Calu3 (cell line): ENCODE measurements at places on chromosomes 6 and 20. TPM values are rescaled to one million over a fixed set of nuclear protein-coding genes. Genes with fewer than 3 reads are reported as not detected.
A peak's percentile ranks its signal among the peaks of the same experiment; 100 is the strongest.

GRCh38 chr6:40887079-40887791 is 151.8 kb downstream of the UNC5CL start:
- no peak overlapping the region for H3K4me3 ChIP-seq
- peaks cover 10% of the 10 kb centered on the region for H3K4me1 ChIP-seq
- no peak overlapping the region for H3K27ac ChIP-seq
- DNase-seq, result no peak

DNA sequence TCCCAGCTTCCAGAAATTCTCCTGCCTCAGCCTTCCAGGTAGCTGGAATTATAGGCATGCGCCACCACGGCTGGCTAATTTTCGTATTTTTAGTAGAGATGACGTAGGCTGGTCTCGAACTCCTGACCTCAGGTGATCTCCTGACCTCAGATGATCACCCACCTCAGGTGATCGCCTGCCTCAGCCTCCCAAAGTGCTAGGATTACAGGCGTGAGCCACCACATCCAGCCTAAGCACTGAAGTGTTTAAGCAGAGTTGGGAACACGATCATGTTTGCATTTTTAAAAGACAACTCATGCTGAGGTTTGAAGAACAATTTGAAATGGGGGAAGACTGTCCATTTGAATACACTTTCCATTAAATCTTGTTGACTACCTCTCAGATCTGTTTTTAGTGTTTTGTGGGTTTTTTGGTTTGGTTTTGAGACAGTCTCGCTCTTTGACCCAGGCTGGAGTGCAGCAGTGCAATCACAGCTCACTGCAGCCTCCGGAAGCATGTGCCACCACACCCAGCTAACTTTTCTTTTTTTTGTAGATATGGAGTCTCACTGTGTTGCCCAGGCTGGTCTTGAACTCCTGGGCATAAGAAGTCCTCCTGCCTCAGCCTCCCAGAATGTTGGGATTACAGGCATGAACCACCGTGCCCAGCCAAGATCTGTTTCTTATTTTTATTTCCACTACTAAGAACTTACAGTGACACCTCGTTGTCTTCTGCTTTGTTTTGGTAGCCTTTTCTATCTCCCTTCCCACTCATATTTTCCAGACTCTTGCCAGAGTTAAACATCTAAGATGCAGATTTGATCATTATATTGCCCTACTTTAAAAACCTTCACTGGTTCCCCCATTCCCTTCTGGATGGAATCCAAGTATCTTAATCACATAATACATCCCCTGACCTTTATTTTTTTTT is 5.5 kb downstream of the CASP8AP2 start:
- no peak for DNase-seq
- peaks cover 12% of the 10 kb centered on the region for H3K4me1 ChIP-seq
- no peak overlapping the region for H3K4me3 ChIP-seq
- H3K27me3 ChIP-seq, result no peaks in the 10 kb centered on the region

DNA sequence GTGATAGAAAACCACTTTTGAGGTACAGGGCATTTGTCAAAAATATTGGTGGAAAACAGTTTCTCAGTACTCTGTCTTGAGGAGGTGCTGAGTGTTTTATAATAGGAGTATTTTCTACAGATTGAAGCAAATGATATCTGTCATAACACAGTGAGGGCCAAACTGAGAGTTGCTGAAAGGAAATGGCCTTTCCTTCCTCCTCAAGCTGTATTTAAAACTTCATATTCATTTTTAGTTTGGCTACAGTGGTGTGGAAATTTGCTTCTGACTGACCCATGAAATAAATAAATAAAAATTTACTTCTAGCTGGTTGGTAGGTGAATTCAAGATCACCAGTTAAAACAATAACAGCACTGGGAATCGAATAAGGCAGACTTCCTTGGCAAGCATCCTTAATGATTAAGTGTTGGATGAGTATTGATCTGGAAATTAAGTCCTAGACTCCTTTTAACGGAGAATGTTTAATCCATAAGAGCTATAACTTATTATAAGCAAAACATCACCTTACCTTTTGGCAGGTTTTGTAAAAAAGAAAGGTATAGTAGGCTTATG is 828.6 kb upstream of the CITED2 start:
- DNase-seq, result no peak
- no peak overlapping the region for H3K4me3 ChIP-seq
- H3K36me3 ChIP-seq, result no peaks in the 10 kb centered on the region
- H3K27ac ChIP-seq, result no peak overlapping the region

GRCh38 chr6:45655745-45656476 is 278.2 kb upstream of the SUPT3H start:
- no peak overlapping the region for H3K4me3 ChIP-seq
- peaks cover 14% of the 10 kb centered on the region for H3K4me1 ChIP-seq
- no peak overlapping the region for H3K27ac ChIP-seq

DNA sequence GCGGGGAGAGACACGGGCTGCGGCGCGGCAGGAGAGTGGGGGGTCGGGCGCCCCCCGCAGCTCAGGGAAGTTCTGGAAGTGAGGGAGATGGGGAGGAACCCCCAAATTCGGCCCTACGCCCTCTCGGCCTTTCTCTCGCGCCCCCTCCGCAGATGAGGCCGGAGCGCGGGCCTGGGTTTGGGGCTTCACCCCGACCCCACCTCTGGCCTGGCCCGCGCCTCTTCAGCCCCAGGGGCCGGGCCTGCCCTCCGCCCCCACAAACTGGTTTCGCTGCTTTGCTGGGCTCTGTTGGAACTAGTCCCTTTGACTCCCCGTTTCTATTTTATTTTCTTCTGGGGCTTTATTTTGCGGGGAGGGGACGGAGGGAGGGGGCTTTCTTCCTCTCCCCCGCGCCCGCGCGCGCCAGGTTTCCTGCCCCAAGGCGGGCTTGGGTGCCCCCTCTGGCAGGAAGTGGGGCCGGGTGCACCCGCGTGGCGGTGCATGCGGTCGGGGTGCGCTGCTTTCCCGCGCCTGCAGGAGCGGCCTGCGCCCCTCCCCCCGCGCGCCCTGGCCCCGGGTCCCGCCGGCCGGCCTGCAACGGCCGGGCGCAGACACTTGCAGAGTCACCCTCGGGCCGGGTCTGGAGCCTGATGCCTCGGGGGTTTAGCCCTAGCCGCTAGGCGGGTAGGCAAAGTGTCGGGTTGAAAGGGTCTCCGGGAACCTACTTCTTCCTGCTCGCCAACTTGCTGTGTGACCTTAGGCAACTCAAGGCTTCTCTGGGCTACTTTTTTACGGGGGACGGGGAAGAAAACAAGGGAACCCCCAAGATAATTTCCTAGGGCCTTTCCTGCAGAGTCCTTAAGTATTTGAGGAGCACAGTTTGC is 1.3 kb downstream of the HMGA1 start:
- no peaks in the 10 kb centered on the region for H3K27me3 ChIP-seq
- H3K36me3 ChIP-seq, result peaks cover 82% of the 10 kb centered on the region
- H3K4me3 ChIP-seq, result peak overlapping the region; percentile 81
- H3K27ac ChIP-seq, result peak overlapping the region; percentile 97

GRCh38 chr6:45626087-45626891 is 248.6 kb upstream of the SUPT3H start:
- peaks cover 13% of the 10 kb centered on the region for H3K27me3 ChIP-seq
- H3K4me1 ChIP-seq, result no peaks in the 10 kb centered on the region
- DNase-seq, result no peak
- no peaks in the 10 kb centered on the region for H3K36me3 ChIP-seq
- H3K27ac ChIP-seq, result no peak overlapping the region

GRCh38 chr6:105326216-105326615 is 76.7 kb downstream of the PREP start:
- no peak overlapping the region for H3K27ac ChIP-seq
- no peak overlapping the region for H3K4me3 ChIP-seq
- peaks cover 39% of the 10 kb centered on the region for H3K4me1 ChIP-seq
- no peaks in the 10 kb centered on the region for H3K27me3 ChIP-seq

- peaks cover 43% of the 10 kb centered on the region for H3K36me3 ChIP-seq
- no peak for DNase-seq
- H3K27ac ChIP-seq, result no peak overlapping the region
Measured at GRCh38 chr20:3922223-3922982, 33.2 kb downstream of the PANK2 start.

- no peaks in the 10 kb centered on the region for H3K4me1 ChIP-seq
- H3K36me3 ChIP-seq, result no peaks in the 10 kb centered on the region
- no peak overlapping the region for H3K4me3 ChIP-seq
- no peaks in the 10 kb centered on the region for H3K27me3 ChIP-seq
Measured at GRCh38 chr6:101537753-101538316, 144.3 kb downstream of the GRIK2 start.

- no peak overlapping the region for H3K4me3 ChIP-seq
- H3K27me3 ChIP-seq, result peaks cover 20% of the 10 kb centered on the region
- no peak for DNase-seq
- H3K27ac ChIP-seq, result no peak overlapping the region
- H3K4me1 ChIP-seq, result peaks cover 29% of the 10 kb centered on the region
Measured at GRCh38 chr6:159808647-159809046, 8.6 kb downstream of the PNLDC1 start.

DNA sequence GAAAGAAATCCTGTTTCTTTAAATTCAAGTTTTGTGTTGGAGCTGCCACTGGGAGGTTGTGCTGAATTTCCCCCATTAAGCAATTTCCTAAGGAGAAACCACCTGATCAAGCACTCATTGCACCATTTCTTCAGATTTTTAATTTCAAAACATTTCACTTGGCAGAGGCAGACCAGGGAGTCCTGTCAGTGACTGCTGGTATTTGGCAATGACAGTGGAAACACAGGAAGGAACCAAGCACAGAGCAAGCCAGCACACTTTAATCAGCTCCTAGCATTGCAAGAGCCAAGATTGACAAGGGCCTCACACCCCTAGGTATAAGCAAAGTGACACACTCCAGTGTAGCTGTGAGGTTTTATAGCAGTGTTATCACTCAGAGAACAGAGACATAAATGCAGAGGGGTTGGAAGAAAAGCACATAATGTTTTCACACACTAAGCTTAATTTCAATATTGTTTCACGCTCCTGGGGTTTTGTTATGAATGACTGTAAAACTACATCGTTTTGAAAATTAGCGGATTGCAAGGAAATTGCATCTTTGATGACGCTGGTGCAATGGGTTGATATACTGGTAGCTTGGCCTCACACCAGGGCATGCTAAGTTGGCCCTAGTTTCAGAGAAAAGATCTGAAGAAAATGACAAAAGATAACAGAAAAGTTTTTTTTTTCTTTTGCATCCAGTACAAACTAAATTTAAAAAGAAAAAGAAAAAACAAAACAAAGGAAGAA is 768.4 kb downstream of the TFAP2A start:
- no peaks in the 10 kb centered on the region for H3K36me3 ChIP-seq
- no peak for DNase-seq
- no peaks in the 10 kb centered on the region for H3K4me1 ChIP-seq
- no peak overlapping the region for H3K27ac ChIP-seq

DNA sequence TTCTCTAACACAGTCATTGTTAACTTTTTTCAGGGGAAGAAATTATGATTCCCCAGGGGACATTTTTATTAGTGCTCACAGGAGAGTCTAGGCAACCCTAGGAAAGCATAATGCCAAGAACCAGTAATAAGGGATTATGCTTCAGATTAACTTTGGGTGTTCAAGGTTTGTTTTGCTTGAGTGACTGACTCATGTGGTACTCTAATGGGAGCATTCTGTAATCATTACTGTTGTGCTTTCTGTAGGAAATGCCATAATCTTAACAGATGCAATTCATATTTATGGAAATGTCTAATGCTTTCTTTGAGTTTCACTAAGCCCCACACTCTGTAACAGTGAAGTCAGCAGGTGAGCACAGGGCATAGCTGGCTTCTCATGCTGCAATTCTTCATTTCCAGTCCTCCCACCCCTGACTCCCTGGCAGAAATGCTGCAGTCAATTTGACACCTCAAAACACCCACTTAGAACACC is 263.4 kb upstream of the MAN1A1 start:
- no peak overlapping the region for H3K4me3 ChIP-seq
- no peak for DNase-seq
- no peaks in the 10 kb centered on the region for H3K27me3 ChIP-seq
- H3K36me3 ChIP-seq, result no peaks in the 10 kb centered on the region
- no peak overlapping the region for H3K27ac ChIP-seq

- no peaks in the 10 kb centered on the region for H3K36me3 ChIP-seq
- peaks cover 100% of the 10 kb centered on the region for H3K27me3 ChIP-seq
- no peak for DNase-seq
- H3K4me1 ChIP-seq, result no peaks in the 10 kb centered on the region
- H3K27ac ChIP-seq, result no peak overlapping the region
Measured at GRCh38 chr6:31285486-31285885, 13.6 kb upstream of the HLA-C start.

DNA sequence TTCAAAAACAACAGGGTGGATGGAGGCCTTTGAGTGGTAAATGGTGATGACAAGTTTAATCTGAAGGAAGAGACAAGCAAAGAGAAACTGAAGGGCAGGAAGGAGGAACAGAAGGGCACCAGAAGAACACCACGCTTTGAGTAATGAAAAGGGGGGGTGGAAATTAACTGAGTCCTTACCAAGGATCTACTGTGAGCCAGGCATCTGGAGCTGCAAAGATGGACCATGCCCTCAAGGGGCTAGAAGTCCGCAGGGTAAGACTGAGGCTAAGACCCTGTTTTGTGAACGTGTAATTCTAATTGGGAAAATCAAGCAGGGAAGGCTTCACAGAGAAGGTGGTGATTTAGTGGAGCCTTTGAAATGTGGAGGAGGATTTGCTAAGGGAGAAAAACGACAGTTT is 1.6 kb downstream of the NDRG3 start:
- peaks cover 14% of the 10 kb centered on the region for H3K36me3 ChIP-seq
- H3K4me1 ChIP-seq, result peaks cover 11% of the 10 kb centered on the region
- H3K4me3 ChIP-seq, result peak overlapping the region; percentile 87
- no peak for DNase-seq
- no peaks in the 10 kb centered on the region for H3K27me3 ChIP-seq

DNA sequence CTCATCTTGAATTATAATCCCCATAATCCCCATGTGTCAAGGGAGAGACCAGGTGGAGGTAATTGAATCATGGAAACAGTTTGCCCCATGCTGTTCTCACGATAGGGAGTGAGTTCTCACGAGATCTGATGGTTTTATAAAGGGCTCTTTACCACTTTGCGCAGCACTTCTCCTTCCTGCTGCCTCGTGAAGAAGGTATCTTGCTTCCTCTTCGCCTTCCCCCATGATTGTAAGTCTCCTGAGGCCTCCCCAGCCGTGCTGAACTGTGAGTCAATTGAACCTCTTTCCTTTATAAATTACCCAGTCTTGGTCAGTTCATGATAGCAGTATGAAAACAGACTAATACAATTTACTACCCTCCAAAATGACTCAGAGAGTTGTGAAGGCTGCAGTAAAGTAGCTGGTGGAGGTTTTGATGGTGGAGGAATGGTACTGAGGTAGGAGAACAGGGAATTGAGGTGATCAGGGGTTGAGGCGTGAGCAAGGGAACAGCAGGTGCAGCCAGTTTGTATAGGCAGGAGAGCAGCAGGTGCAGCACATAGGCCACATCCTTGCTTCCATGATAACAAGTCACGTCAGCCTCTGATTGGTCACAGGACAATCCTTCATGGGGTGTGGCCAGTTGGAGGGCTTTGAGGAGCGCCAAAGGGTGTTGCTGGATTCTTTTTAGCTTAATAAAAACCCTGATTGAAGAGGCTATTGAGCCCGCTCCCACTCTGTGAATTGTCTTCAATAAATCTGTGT is 150.0 kb downstream of the CDC5L start:
- H3K4me3 ChIP-seq, result no peak overlapping the region
- no peak overlapping the region for H3K27ac ChIP-seq
- H3K36me3 ChIP-seq, result no peaks in the 10 kb centered on the region
- H3K27me3 ChIP-seq, result peaks cover 28% of the 10 kb centered on the region

CTAGE9 gene
- total RNA-seq, result not detected in 2 replicates

MAFB gene
- 0.10 and 0.17 TPM in 2 replicates for total RNA-seq

CALHM4 gene
- total RNA-seq, result not detected in 2 replicates

MUC21 gene
- not detected in 2 replicates for total RNA-seq

PTPRT gene
- not detected in 2 replicates for total RNA-seq

CCDC170 gene
- total RNA-seq, result 0.26 TPM in 1 of 2 replicates, not detected in the other

CYP39A1 gene
- total RNA-seq, result 0.88 and 1.7 TPM in 2 replicates

GINM1 gene
- 23.4 and 26.7 TPM in 2 replicates for total RNA-seq

GPLD1 gene
- 2.0 and 3.5 TPM in 2 replicates for total RNA-seq

MOG gene
- not detected in 2 replicates for total RNA-seq

TTK gene
- total RNA-seq, result 29.6 and 36.2 TPM in 2 replicates

SLC26A8 gene
- 0.10 TPM in 1 of 2 replicates, not detected in the other for total RNA-seq

DDO gene
- total RNA-seq, result 1.6 and 3.1 TPM in 2 replicates

DDAH2 gene
- total RNA-seq, result 81.4 and 89.6 TPM in 2 replicates

POLR1H gene
- 25.1 and 25.2 TPM in 2 replicates for total RNA-seq

NKAIN4 gene
- not detected in 2 replicates for total RNA-seq
